Central memory CD8-positive, alpha-beta T cell (primary cell): ENCODE measurements at places on chromosomes 6 and 20.

DNA sequence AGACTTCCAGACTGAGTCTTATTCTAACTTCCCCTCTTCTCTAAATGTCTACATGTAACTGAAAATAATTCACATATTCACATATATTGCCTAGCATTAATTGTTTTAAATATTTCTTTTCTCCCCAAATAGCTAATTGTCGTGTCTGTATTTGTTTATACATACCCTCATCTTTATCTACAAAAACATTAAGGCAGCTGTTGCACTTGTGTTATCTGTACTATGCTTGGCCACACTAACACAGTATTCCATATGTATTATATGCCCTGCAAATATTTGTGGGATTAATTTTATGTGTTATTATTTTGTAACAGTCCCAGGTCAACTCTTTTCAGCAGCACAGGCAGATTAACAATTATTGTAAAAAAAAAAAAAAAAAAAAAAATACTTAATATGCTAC is 11.7 kb downstream of the HDAC2 start:
- no peak for DNase-seq

- no peak for DNase-seq
These were observed 52.1 kb downstream of the RNASET2 start for GRCh38 chr6:166904101-166904746.

- no peak for DNase-seq
These were observed 397.9 kb downstream of the SAMD5 start for GRCh38 chr6:147906361-147906760.

GRCh38 chr20:8756410-8756809 is 312.5 kb upstream of the PLCB4 start:
- DNase-seq, result no peak

DNA sequence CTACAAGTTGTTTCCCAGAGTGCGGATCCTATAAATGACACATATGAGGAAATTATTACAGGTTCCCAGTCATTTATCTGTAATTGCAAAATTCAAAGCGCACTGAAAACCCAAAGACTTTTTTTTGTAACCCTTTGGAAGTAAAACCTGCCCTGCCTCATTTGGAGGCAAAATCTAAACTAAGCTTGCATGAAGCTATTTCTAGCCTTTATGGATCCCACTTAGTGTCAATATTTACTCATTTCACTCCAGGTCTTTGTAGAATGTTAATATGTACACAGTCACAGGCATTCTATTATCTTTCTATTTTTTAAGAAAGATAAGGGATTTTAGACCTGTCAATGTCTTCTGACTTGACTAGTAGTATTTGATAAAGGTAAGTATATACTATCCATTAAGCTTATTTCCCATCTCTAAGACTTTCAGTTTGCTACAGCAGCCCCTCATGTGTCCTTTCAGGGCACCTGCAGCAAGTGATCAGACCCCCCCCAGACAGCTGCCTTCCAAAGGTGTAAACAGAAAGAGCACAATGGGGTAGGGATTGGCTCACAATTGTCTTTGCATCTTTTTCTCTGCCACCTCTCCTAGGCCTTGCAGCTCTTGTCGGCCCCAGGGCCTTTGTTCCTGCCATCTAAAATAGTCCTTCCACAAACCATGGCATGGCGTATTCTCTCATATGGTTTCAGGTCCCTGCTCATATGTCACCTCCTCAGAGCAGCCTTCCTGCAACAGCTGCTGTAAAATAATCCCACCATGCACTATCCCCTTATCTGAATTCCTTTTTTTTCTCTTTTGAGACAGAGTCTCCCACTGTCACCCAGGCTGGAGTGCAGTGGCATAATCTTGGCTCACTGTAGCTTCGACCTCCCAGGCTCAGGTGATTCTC is 1.3 kb upstream of the REPS1 start:
- DNase-seq, result no peak

DNA sequence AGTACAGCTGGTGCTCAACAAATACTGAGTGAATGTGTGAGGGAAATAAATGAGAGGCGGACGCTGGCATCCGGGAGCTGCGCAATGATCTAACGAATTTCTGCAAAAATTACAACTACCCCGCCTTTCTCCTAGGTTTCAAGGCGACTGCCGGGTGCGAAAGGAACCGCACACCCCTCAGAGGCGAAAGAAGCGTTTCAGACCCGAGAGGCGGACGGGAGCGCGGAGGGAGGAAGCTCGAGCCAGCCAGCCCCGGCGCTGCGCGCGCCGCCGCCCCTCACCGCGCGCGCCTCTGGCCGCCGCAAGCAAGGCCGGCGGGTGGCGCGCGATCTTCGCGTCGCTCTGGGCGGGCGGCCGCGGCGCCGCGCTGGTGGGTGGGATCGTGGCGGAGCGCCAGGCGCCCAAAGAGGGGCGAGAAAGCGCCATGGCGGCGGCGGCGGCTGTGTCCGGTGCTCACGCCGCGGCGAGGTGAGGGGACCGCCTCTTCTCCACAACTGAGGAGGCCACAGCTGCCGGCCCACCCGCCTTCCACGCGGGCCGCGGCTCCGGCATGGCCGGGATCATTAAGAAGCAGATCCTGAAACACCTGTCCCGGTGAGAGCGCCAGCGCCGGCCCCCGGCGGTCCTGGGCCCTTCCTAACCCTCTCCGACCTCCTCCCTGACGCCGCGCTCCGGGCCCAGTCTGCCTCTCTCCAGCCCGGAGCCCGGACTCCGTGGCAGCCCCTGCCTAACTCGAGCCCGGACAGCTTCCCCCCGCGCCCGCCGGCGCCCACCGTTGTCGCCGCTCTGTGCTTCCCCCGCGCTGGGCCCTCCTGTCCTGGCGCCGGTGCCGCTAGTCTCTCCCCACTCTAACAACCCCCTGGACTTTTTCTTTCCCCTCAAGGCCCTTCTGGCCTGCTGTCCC is at the start of gene BLTP3A:
TSS of gene BLTP3A (plus strand) at position 383 of the 904 bp plus-strand sequence. CDS start at position 551, 168 bp downstream.
- peak; percentile 52 for DNase-seq

DNA sequence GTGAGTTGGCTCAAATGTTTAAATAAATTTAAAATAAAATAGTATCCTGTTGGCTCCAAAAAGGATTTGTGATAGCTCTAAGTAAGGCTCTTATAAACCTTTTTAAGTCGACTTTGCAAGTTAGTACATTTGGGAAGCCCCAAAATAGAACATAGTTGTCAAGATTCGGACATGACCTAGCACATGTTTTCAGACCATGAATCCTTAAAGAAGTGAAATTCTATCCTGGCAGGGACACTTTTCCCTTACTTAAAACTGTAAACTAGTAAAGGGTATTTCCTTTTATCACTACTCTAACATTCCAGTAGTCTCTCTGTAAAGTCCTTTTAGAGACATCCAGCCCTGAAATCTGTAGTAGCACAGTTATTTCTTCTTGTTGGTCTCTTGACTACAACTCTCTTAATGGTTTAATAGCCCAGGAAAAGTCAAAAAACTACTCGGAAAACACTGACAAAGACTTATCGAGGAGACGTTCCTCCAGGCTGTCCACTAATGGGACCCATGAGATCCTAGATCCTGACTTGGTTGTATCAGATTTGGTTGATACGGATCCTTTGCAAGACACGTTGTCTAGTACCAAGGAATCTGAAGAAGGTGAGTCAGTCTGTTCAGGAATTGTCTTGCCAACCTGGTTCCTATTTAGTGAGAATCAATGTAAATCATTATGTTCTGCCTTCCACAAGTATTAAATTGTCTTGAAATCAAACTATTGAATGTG is 83.6 kb downstream of the SCAND1 start:
- no peak for DNase-seq

DNA sequence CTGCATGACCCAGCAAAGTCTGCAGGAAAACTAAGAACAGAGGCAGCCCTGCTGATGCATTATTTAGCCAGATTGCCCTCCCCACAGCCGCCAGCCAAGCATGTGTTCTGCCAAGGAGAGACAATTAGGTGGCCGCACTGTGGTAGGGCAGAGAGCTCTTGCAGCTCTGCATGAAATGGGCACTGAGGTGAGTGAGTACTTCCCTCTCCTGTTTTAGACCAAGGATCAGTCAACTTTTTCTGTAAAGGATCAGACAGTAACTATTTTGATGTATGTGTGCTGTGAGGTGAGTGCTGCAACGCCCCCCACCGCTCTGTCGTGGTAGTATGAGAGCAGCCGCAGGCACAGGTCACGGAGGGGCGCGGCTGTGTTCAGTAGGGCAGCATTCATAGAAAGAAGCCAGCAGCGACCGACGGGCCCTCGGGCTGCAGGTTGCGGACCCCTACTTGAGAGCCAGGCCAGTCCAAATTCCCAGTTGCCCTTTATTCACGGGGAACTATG is 23.8 kb upstream of the FAM50B start:
- DNase-seq, result no peak

GRCh38 chr20:56487216-56487615 is 18.8 kb downstream of the RTF2 start:
- no peak for DNase-seq

DNA sequence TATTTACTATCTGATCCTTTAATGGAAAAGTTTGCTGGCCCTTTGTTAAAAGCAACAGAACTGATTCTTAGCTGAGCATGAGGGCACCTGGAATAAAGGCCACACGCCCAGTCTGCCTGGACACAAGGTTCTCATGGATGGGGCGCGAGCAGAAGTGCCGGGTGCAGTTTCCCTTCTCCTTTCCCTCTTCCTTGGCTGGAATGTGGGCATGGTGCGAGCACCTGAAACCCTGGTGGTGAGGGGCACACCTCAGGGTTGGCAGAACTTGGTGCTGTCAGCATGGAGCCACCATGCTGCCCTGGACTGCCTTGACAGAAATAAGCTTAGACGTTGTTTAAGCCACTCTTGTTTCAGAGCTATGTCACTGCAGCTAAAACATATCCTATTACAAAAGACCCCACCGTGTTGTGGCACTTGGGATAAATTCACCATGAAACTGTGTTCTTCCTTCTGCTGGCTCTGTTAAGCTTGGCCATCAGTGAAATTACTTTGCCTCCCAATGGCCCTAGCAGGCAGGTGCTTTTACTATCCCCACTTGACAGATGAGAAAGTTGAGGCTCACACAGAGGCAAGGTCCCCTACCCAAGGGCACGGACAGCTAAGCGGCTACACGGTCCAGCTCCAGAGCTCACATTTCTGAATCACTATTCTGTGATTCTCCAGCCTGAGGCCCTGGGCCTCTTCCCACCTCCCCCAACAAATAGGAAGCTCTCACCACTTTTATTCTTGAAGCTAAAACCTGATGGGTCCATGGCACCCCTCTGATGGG is 115.9 kb downstream of the PREX1 start:
- no peak for DNase-seq

DNA sequence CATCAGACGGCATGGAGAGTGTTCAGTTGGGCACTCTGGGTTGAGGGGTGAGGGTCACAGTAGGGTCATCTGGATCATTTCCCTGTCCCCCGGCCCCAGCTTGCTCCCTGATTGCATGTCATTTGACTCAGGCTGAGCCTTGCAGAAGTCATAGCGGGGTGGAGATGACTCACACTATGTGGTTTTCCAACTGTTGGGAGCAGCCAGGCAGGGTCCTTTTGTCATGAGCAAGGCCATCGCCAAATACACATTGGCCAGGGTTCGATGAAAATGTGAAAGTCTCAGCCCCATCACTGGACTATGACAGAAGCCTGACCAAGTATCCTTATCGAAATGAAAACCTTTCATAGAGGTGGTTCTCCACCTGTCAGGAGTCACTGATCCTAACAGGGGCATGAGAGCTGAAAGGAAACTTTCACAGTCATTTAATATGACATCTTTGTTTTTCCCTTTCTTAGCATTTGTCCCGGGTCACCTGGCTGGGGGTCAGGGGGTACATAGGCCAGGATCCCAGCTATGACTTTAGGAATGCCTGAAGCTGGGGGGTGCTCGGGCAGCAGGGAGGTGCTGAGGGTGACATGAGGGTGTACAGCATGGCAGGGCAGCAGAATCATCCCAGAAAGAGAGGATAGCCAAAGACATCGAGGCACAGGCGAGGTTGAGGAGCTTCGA is 70.2 kb upstream of the CD93 start:
- DNase-seq, result no peak

GRCh38 chr6:142867355-142867801 is 77.6 kb downstream of the HIVEP2 start:
- no peak for DNase-seq

GRCh38 chr6:8446391-8446790 is 11.0 kb upstream of the SLC35B3 start:
- no peak for DNase-seq

- DNase-seq, result no peak
These were observed 13.6 kb downstream of the POU3F2 start for GRCh38 chr6:98847779-98848538.

GRCh38 chr6:69866351-69866769 is at the start of gene COL19A1:
TSS of gene COL19A1 (plus strand) at chr6:69866556. CDS start at chr6:69879568, 13,012 bp downstream.
- peak; percentile 17 for DNase-seq
